Brain pericyte (primary cell): ENCODE measurements at places on chromosomes 2 and 18.

- DNase-seq = no peak
Measured at GRCh38 chr2:150209746-150210145, 277.7 kb downstream of the RND3 start.

GRCh38 chr18:35502052-35502451 lies 4.3 kb upstream of the INO80C start:
- no peak for DNase-seq

DNA sequence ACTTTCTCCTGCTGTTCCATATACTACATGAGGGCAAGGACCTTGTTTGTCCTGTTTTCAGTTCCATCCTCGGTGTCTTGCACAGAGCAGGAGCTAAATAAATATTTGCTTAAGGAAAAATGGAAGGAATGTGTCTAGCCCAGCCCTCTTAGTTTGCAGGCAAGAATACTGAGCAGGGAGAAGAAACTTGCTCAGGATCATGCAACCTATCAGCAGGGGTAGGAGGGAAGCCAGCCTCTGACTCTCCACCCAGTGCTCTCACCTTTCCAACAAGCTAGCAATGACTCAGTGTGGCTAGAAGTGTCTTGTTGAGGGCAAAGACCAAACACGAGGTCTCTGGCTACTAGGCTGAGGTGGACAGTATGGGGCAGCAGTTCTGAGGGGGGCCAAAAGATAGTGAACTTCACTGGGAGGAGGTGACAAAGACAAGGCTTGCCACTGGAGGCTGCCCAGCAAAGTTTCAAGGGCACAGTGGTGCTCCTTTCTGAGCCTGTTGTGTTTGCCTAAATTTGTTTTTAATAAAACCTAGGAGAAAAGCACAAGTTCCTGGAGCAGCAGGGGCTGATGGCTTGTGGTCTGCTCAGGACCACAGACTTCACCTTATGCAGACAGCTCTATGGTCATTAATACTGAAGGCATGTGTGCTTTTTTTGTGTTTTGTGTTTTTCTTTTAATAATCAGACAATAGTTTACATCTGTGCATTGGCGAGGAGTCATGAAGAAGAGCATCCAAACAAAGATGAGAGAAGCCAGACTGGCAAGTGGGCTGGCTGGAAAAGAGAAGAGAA lies 49.1 kb upstream of the CTAGE1 start:
- DNase-seq = no peak

- no peak for DNase-seq
Measured at GRCh38 chr18:55650363-55650870, 62.4 kb upstream of the TCF4 start.

DNA sequence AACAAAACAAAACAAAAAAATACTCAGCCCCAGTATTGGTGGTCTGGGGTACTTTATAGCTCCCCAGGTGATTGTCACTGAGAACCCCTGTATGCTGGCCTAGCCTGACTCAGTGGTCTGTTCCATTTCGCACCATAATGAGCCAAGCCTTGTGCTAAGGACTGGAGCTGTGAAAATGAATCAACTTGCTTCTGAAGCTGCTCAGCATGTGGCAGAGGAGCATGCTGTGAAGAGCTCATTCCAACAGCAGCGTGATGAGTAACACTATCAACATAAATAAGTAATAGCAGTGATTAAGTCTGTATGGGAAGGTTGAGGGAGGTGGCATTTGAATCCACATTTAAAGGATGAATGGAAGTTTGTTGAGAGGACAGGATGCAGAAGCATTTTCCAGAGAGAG lies 67.2 kb upstream of the ATL2 start:
- no peak for DNase-seq

GRCh38 chr2:58045580-58046334 lies 849 bp upstream of the VRK2 start:
- DNase-seq = no peak

GRCh38 chr2:29520001-29520400 lies 401.4 kb downstream of the ALK start:
- DNase-seq = no peak

GRCh38 chr2:172342078-172342477 lies 85.3 kb upstream of the ITGA6 start:
- DNase-seq = no peak

DNA sequence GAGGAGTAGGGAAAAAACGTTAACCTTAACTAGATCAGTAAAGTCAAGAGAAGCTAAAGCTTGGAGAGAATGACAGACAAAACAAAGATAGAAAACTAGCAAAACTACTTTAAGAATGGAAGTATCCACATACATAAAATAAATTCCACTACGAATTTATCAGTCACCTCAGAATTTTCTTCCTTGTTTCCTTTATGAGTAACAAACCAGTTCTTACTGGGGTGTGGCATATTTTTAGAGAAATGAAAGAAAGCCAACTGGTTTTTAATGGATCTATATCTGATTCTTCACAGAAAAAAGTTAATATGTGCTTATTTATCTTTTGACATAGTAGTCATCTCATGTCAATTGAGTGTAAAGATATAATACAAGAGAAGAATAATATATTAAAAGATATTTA lies 2033.7 kb upstream of the CELF4 start:
- no peak for DNase-seq

GRCh38 chr18:58334061-58334460 lies 290.0 kb downstream of the NEDD4L start:
- no peak for DNase-seq

DNA sequence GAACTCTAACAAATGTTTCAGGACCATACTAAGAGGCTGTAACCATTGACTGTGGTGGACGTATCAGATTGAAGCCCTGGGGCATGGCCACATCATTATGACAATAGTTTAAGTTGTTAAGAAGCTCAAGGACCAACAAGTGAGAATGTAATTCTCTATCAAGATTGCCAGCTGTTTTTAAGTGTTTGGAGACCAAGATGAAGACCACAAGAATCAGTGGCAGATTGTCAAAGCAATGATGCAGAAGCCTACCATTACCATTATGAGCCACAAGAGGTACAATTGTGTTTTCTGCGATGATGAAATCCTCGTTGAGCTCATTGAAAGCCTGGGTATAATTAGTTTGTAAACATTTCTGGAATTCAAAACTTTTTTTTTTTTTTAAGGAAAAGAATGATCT lies 261.1 kb upstream of the ZEB2 start:
- no peak for DNase-seq

GRCh38 chr2:118046634-118047210 lies 32.9 kb upstream of the CCDC93 start:
- DNase-seq = no peak

GRCh38 chr2:64942693-64943092 lies 46.5 kb upstream of the SLC1A4 start:
- no peak for DNase-seq

- no peak for DNase-seq
Measured at GRCh38 chr2:174027956-174028355, 62.8 kb upstream of the SP3 start.

GRCh38 chr2:20452551-20452950 lies 5.7 kb downstream of the RHOB start:
- DNase-seq = no peak

- no peak for DNase-seq
Measured at GRCh38 chr2:191206613-191207471, 38.4 kb upstream of the MYO1B start.

DNA sequence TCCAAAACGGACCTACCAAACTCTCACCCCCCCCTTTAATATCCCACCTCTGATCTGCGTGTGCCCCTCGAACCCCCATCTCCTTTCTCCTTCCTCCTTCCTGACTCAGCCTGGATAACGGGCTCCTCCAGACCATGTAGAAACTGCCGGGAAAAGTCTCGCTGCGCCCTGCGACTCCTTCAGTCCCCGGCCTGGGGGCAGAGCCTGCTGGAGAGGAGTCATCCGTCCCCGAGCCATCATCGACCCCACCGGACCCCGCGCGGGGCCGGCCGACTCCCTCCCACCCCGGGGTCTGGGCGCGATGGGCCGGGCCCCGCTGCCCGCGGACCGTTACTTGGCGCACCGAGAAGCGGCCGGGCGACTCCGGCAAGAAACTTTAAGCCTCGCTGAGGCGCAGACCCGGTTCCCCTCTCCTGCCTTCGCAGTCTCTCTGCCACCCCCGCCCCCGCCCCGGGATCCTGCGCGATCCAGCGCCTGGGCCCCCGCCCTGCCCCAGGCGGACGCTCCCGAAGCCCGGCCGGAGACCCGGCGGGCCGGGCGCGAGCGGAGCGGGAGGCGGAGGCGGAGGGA lies 3.4 kb downstream of the ZEB2 start:
- DNase-seq = no peak

DNA sequence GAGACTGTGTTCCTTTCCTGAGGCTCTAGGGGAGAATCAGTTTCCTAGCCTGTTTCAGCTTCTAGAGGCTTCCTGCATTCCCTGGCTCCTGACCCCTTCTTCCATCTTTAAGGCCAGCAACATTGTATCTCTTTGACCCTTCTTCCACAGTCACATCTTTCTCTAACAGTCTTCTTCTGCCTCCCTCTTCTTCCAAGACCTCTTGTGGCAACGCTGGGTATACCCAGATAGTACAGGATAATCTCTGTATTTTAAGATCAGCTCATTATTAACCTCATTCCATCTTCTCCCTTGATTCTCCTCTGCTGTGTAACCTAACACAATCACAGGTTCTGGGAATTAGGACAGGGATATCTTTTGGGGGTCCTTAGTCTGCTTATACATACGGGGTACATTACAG lies 8.9 kb upstream of the MYL12A start:
- no peak for DNase-seq
